CD4-positive, alpha-beta T cell treated with Interleukin-15 for 1 hour (primary cell): ENCODE measurements at places on chromosomes 4 and X.

DNA sequence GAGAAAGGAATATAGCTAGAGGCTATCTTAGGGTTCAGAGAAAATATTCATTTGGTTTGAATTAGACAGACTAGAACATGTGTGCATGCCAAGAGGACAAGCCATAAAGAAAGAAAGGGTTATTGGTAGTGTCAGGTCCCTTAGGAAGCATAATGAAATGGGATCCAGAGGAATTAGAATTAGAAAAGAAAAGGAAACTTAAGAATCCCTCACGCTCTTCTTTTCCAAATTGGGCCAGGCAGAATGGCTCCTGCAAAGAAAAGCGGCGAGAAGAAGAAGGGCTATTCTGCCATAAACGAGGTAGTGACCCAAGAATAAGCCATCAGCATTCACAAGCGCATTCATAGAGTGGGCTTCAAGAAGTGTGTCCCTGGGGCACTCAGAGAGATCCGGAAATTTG lies 4.9 kb upstream of the ABCG2 start:
- DNase-seq = no peak

- no peak for DNase-seq
These were observed 312.2 kb downstream of the FAT4 start for GRCh38 chr4:125626946-125627345.

- no peak for DNase-seq
These were observed 102.9 kb downstream of the HUWE1 start for GRCh38 chrX:53583571-53583970.

- no peak for DNase-seq
These were observed 60.5 kb upstream of the SLC25A4 start for GRCh38 chr4:185082561-185082960.

DNA sequence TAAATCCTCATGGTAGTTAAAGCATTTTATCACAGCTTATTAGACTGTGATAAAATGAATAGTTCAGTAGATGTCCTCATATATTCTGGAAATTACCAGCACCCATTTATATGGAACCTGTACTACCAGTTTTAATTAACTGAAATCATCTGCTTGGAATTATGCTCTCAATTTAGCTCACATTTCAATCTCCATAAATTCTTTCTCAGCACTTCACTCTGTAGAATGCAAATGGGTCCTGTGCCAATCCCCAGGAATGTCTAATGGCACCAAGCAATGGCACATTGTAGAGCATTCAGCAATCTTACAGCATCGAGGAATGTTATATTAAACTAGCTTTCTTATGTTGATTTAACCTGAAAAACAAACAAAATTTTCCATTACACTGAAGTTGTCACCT lies 355.1 kb downstream of the PDHA2 start:
- no peak for DNase-seq

DNA sequence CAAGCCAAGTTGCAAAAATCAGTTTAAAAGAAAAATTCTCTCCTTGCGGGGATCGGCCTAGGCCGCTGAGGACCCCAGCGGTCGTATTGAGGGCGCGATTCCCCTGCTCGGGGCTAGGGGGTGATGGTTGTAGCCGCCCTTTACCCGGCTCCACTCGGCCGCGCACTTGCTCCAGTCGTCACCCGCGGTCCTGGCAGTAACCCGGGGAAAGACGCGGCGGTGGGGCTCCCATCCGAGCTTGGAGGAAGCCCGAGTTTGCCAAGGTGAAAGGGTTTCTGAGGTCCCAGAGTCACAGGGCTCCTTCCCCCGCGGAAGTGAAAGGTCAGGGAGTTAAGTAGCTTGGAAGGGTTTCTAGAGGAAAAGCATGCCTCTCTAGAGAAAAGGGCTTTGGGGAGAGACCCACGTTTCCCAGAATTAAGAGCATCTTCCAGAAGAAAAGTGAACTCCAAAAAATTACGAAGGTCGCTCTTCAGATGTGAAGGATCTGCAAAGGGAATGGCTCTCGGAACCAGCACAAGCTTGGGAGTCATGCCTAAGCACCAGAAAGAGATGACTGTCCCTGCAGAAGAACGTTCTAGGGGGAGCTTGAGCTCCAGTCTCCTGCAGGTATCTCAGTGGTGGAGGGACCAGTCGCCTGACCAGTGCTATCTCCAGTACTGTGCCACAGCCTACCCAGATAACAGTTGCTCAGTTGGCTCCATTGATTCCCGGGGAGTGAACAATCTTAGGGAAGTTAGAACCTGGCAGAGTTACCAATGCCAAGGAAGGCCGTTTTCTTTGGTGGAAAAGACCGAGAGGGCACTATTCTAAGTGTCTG lies 875 bp downstream of the LAP3 start:
- no peak for DNase-seq
